CD4-positive, alpha-beta T cell treated with Interleukin-6 at 100 ng/mL for 8 hours (primary cell): ENCODE measurements at places on chromosomes 2 and 18.

- no peak for DNase-seq
These were observed 150.5 kb upstream of the L3MBTL4 start for GRCh38 chr18:6564950-6565814.

DNA sequence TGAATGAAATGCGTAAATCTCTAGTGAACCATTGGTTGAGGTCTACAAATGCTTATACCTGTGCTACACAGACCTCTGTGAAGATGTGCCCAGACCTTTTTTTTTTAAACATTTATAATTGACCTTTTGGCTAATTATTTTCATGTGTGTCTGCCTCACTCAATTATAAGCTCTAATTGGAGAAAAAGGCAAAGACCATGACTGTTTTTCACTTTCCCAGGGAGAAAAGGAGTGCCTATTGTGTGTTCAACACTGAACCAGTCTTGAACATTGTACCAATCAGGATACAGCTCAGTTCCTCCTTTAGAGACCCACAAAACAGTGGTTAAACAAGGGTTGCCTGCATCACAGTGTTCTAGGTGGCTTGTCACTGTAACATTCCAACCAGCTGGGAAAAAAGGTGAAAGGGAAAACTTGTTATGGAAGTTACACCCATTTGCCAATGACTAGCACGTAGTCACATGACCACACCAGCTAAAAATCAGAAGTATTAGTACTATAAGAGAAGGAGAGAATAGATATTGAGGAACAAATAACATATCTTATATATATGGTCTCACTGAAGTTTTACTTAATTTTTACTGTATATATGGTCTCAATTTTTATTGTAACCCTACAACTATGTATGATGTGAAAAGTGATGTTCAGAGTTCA is 13.4 kb downstream of the TANK start:
- DNase-seq = no peak

DNA sequence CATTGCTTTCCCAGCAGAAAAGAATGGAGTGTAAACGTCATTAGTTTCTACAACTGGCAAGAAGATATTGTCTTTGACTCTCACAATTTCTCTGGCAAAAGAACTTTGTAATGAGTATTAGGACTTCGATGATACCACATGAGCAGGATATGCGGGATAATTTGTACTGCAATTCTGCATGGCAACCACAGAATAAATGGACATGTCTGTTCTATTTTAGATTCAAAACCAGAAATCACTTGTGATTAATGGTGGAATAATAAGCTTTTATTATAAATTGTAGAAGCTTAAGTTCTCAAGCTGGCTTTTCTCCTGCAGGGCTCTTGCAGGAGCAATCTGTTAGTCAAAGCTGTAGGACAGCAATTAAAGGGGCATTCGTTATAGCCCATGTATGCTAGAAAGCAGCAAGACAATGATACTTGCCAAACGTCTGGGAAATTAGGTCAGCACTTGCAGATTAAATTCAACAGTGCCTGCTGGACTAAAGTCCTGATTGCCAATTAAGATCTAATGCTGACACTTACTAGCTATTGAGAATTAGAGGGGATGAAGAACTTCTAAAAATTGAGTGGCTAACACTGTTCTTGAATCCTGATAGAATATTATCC is 177.9 kb downstream of the PTH2R start:
- DNase-seq = no peak

- no peak for DNase-seq
These were observed 39.6 kb downstream of the HS1BP3 start for GRCh38 chr2:20611077-20611843.

DNA sequence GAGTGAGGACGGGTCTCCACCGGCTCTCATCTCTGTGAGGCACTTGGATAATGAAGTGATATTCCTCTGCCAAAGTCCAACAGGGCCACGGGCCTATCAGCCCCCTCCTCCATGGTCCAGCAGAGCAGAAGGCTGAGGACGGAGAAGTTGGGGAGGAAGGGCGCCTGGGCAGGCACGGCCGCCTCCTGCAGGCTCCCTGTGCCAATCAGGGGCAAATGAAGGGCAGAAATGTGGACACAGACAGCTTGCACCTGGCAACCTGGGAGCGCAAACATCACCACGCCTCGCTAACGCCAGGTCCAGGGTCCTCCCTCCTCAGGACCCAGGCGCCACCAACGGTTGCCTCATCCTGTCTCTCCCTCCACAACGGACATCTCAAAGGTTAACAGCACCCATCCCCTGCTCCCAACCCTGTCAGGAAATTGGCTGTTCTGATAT is 24.3 kb downstream of the SMAD7 start:
- DNase-seq = no peak

- no peak for DNase-seq
These were observed 333.8 kb upstream of the TNP1 start for GRCh38 chr2:217193431-217194340.

DNA sequence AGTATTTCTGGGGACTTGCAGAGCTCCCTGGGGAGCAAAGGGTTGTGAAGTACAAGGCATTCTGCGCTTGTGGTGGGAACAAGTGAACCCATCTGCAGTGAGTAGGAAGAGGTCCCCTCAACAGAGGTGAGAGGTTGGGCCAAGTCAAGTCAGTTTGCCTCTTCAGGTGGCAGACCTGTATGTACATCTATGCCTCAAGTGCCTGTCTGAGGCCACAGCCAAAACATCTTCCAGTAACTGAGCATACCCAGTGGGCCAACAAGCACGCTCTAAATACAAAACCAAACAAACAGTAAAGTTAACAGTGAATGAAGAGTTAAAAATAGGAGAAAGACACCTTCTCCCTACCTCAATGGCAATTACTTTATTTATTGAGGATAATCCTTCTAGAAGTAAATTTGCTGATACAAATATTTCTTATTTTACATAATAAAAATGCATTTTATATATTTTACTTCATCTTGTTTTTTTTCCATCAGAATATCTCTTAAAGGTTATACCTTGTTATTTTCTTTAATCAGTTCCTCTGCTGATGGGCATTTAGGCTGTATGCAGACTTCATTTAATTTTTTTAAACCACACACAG is 2.5 kb downstream of the GYPC start:
- no peak for DNase-seq

- DNase-seq = no peak
These were observed 87.5 kb upstream of the SLC35G4 start for GRCh38 chr18:11521853-11522252.

DNA sequence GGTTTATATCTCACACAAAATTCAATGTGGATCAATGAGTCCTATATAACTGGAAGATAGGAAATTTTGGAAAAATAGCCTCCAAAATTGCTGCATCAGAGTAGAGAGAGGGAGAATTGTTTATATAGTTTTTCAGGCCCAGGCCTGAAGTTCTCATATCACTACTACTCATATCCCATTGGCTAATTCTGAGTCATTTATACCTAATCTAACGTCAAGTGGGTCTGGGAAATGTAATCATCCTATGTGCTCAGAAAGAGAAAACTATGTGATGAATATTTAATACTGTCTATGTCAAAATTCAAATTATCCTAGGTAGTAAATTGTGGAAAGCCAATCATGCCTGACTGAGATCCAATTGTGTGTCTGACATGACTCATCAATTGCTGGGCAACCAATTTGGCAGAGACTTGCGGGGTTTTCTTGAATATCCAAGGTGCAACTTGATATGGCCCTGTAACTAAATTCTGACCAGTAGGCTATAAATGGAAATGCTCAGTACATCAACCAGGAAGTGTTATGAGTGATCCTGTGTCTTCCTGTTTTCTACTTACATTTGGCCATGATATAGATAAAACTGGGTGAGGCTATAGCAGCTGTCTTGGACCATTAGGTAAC is 744.4 kb downstream of the KCNJ3 start:
- DNase-seq = no peak

- DNase-seq = no peak
These were observed 216.4 kb downstream of the STK39 start for GRCh38 chr2:168030862-168031624.

GRCh38 chr2:172555272-172555521 is 693 bp upstream of the PDK1 start:
- no peak for DNase-seq

- DNase-seq = no peak
These were observed 182.1 kb downstream of the CYP26B1 start for GRCh38 chr2:71965530-71965929.

- DNase-seq = no peak
These were observed 171.7 kb upstream of the SOX11 start for GRCh38 chr2:5520463-5520972.

DNA sequence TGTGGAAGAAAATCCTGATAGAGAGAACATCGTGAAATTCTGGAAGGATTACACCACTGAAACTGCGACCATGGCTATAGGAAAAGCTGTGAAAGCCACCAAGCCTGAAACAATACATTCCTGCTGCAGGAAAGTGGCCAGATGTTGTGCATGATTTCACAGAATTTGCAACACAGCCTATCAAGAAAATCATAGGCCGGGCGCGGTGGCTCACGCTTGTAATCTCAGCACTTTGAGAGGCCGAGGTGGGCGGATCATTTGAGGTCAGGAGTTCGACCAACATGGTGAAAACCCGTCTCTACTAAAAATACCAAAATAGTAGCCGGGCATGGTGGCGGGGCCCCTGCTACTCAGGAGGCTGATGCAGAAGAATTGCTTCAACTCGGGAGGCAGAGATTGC is 360.2 kb downstream of the CDH7 start:
- DNase-seq = no peak

GRCh38 chr2:88669482-88670214 is 21.8 kb upstream of the RPIA start:
- DNase-seq = peak; percentile 31

GRCh38 chr2:215772003-215772402 is 241.3 kb downstream of the MREG start:
- DNase-seq = no peak

GRCh38 chr2:207944979-207945600 is 80.2 kb downstream of the PLEKHM3 start:
- no peak for DNase-seq

DNA sequence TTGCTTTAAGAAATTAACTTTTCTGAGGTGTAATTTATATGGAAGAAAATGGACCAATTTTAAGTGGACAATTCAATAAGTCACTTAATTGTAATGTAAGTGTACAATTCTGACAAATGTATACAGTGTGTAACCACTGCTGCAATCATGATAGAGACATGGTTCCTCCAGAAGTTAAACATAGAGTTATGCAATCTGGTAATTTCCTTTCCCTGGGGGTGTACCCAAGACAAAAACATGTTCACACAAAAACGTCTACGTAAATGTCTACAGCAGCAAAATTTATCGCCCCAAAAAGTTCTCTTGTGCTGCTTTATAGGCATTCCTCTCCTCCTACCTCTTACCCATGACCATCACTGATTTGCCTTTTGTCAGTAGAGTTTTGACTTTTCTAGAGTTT is 141.5 kb downstream of the AQP4 start:
- DNase-seq = no peak

DNA sequence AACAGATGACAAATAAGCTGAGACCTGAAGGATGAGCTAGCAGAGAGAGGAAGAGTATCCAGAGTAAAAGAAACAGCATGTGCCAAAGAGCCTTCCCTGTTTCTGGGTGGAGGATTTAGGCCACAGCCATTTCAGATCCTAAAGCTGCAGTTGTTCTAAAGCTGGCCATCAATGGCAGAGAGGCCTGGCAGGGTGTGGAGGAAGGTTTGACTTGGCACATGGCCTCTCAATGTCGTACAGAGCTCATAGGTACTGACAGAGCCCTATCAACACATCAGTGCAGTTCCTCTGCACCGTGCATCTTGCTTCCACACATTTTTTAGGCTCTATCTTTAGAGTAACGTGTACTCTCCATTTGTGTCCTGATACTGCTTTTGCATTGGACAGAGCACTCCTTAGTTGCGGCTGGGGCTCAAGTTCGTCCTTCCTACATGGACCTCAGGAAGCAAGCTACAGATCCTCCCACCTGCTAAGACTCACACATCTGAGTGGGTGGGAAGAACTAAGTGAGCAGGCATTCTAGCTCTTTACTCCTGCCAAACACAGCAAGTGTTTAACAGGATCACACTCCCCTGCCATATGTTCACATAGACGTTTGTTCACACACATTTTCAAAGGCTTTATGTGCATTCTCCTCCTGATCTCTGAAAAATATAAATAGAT is 3.0 kb upstream of the CHMP3 start:
- DNase-seq = no peak

GRCh38 chr18:64090876-64091275 is 58.0 kb downstream of the LINC00305 start:
- DNase-seq = no peak

DNA sequence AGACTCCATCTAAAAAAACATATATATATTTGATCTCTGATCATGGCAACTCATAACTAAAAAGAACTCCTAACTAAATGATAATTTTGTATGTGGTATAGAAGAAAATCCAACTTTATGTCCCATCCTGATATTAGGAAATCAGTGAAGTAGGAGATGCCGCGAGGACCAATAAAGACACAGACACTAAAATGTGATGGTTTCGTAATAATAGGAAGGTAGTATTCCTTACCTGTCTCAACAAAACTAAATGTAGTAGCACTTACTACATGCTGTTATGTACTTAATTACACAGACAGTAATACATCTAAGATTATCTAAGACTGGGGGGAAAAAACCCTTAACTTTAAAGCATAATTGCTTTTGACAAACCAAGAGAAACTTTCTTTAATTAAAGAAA is 63.5 kb downstream of the TRIP12 start:
- no peak for DNase-seq

GRCh38 chr2:157874348-157874747 is 1.8 kb downstream of the ACVR1 start:
- no peak for DNase-seq

- DNase-seq = no peak
These were observed 268.7 kb downstream of the GLI2 start for GRCh38 chr2:121004359-121004758.

DNA sequence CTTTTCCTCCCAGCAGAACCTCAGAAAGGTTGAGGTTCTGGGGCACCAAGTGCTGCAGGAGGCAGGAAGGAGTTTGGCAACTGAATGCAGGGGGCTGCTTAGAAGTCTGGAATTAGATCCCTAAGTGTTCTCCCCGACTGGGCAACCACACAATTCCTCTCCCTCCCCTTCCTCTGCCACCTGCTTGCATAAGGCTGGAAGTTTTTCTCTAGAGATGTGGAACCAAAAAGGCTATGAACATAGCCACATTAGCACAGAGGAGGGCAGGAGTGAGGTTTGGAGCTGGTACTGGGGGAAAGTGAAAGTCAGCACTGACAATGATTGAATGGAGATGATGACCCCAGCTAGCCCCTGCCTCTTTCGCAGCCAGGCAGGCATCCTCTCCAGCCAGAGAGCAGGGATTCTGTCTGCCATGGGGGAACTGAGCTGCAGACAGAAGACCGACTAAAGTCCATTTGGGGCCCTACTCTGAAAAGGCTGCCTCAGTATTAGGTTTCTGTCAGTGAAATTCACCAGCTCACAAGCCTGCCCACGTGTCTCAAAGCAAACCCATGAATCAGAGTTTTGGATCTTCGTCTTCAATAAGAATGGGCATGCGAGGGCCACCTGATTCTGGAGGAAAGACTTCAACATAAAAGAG is 87.9 kb upstream of the ITGA6 start:
- peak; percentile 8 for DNase-seq

GRCh38 chr2:197378494-197379307 is 56.1 kb downstream of the SF3B1 start:
- DNase-seq = peak; percentile 60

- DNase-seq = no peak
These were observed 47.9 kb upstream of the PMAIP1 start for GRCh38 chr18:59851784-59852399.

GRCh38 chr2:238487134-238487533 is 60.4 kb downstream of the ASB1 start:
- no peak for DNase-seq

- DNase-seq = no peak
These were observed 419.9 kb downstream of the TGIF1 start for GRCh38 chr18:3869848-3870247.

- DNase-seq = no peak
These were observed 75.0 kb downstream of the TMEM247 start for GRCh38 chr2:46554397-46554796.
